ENCODE measurements at places on chromosomes 13 and 19.

DNA sequence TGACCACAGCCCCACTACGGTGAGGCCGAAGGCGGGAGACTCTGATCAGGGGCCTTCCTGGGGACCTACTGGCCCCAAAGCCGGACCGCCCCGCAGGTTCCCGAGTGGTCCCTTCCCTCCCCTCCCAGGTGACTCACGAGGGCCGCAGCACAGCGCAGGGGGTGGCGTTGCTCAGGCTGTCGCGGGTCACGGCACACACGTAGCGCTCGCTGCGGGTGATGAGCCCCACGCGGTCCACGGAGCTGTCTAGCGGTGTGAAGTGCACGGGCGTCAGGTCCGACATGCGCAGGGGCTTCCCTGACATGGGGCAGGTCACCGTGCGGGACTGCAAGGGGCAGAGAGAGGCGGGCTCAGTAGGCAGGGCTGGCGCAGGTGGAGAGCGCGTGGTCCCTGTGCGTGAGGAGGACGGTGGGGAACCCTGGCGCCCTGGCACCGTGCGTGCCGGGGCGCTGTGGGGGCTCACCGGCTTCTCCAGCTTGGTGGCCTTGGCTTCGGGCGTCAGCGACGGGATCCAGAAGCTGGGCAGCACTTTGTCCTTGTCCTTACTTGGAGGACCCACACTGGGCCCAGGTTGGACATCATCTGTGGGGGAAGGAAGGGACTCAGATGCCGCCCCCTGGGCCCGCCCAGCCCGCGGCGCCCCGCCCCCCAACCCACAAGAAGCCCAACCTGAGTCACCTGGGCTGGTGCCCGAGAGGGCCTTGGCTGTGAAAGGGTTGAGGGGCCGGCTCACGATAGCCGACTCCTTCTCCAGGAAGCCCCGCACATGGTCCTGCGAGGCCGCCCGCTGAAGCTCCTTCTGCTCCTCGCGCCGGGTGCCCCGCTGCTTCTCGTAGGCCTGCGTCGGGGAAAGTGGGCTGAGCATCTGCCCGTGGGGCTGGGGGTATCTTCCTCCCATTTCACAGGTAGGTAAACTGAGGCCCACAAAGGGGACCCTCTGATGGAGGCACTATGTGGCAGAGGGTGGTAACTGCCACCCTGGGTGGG is 23.7 kb downstream of the NOSIP start:
- no peak for DNase-seq

DNA sequence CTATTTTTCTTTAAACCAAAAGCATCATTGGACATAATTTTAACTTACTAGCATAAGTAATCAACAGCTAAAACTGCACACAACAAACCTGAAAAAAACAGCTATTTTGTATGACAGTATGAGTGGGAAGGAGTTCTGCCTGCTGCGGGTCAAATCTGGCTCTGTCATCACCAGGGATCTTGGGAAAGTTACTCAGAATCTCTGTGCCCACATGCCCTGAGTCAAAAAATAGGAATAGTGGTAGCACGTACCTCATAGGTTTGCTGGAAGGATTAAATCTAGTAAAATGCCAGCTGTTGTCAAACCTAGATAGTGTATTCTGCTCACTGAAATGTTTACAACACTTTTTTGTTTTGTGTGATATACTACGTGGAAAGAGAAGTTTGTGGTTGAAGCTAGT is 1.1 kb downstream of the CLN5 start:
- DNase-seq = no peak

GRCh38 chr19:281156-281853 is 9.9 kb downstream of the PLPP2 start:
- DNase-seq = no peak

DNA sequence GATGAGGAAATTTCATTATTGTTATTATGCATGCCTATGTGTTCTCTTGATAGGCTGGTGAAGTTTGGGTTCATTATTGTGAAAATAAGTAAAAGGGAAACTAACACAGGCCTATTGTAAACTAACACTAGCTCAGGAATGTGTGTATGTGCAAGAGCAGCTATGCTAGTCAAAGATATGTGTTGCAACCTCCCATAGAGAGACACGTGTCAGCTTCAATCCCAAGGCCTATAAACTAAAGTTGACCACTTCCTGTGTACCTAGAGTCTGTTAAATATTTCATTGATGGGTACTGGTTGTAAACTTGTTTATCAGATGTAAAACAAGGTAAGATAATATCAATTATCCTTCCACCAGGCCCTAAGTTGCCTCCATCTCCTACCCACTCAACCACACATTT is 44.7 kb upstream of the ZNF30 start:
- no peak for DNase-seq

DNA sequence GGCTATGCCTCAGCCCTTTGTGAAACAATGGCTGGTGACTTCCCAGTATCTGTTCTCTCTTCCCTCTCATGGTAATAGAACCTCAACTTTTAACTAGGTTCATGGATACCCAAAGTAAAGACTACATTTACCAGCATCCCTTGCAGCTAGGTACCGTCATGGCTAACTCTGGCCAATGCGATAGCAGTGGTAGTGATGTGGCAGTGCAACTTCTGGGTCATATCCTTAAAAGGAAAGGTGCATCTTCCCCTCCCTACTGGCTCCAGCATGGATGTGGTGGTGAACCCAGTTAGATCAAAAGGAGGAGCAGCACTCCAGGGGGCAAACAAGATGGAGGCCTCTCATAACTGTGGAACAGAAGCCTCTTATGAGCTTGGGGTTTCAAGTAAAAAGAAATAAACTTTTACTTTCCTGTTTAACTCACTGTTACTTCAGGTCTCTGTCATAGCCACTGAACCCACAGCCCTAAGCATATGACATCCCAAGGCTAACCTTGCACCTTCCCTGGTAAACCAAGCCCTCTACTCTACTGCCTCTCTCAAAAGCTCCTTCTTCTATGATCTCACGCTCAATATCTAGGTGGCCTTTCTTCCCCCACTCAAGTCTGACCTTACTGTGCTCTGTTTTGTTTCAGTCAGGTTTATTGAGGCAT is 104.4 kb downstream of the DOCK9 start:
- no peak for DNase-seq

- no peak for DNase-seq
Observed at GRCh38 chr13:113589961-113590339, 5.4 kb downstream of the TFDP1 start.

GRCh38 chr13:75405976-75406703 is 75.8 kb downstream of the TBC1D4 start:
- no peak for DNase-seq

GRCh38 chr19:11196406-11197287 is 698 bp downstream of the KANK2 start:
- DNase-seq = no peak
